Activated naive CD8-positive, alpha-beta T cell treated with anti-CD3 and anti-CD28 coated beads, Interleukin-2, amount 50 U/mL, for 24 hours (primary cell): ENCODE measurements at places on chromosomes 7 and 10.

GRCh38 chr7:56063500-56063881 is 595 bp upstream of the SUMF2 start:
- no peak for DNase-seq

DNA sequence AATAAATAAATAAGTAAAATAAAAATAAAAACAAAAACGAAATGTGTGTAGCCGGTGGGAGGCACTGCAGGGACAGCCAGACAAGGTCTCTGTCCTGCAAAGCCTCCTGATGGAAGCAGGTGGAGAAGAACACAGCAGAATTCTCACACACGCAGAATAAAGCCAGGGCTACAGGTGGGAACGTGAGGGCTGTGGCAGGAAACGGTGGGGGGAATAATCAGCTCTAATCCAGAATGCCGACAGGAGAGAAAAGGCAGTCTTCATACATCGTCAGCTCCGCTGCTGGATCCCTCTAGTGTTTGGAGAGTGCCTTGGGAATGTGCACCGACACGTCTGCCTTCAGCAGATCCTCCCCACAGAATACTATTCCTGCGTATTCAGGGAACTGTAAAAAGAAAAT is 6.8 kb upstream of the SNX8 start:
- DNase-seq: no peak

DNA sequence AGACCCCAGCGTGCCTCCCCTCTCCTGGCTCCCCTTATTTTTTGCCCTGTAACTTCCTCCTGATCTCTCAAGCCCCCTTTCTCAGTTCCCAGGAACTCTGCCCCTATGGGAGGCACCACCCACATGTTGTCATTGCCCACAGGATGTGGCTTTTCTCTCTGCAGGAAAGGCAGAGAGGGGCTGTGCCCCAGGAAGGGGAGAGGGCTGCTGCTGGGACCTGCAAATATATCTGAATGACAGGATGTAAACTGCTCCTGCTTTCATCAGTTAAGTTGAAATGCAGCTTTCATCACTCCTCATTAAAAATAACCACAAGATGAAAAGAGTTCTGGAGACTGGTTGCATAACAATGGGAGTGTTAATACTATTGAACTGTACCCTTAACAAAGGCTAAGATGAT is 103.3 kb downstream of the CLEC2L start:
- no peak for DNase-seq

DNA sequence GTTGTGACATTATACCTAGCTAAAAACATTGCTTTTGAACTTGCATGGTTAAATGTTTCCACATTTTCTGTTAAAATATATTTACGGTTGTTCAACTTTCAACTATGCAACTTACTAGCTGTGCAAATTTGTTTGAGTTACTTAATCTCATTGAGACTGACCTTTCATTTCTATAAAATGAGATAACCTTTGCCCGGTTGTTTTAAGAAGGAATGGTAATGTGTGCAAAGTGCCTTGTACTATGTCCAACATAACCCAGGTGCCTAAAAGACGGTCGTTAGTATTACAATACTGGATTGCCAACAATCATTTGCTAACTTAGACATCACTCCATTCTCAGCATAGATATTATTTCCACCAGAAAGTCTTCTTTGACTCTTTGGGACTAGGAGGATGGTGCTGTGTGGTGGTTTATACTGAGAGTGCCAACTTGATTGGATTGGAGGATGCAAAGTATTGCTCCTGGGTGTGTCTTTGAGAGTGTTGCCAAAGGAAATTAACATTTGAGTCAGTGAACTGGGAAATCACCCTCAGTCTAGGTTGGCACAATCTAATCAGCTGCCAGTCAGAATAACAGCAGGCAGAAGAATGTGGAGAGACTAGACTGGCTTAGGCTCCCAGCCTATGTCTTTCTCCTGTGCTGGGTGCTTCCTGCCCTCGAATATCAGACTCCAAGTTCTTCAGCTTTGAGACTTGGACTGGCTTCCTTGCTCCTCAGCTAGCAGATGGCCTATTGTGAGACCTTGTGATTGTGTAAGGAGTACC is 85.2 kb upstream of the PDSS1 start:
- DNase-seq: no peak

GRCh38 chr7:130615583-130615982 is 53.0 kb downstream of the COPG2 start:
- no peak for DNase-seq

GRCh38 chr10:91366704-91367103 is 43.4 kb upstream of the HECTD2 start:
- no peak for DNase-seq

DNA sequence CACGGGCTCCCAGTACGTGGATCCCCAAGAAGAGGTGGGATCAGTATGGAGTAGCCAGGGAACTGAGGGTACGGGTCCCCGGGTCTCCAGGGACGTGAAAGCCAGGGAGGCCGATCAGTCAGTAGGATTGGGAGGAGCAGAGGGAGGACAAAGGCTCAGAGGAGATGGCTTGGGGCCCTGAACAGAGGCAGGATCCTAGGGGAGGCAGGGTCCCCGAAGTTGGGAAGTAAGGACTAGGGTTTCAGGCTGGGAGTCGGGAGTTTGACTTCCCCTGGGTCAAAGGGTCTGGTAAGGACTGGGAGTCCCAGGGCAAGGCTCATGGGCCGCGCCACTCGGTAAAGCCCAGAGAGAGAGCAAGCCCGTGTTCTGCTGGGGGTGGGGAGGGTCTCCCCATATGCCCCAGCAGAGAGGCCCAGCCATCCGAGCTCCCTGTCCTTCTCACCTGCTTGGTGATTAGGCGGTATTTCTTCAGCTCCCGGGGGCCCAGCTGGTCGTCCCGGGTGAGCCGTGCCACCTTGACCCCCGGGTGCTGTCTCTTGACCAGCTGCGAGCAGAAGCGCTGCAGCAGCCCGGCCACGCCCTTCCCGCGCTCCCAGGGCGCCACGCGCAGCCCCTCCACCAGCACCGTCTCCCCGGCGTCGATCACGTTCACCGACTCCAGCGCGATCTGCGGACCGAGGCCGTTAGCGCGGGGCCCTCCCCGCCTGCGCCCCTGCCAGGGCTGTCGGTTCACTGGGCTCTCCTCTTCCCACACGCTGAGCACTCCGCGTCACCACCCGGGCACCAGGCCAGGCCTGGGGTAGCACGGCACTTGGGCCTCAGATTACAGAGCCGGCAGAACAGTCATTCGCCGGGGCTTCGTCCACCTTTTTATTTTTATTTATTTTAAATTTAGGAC is 7.0 kb downstream of the NAT16 start:
- DNase-seq: peak; percentile 31

DNA sequence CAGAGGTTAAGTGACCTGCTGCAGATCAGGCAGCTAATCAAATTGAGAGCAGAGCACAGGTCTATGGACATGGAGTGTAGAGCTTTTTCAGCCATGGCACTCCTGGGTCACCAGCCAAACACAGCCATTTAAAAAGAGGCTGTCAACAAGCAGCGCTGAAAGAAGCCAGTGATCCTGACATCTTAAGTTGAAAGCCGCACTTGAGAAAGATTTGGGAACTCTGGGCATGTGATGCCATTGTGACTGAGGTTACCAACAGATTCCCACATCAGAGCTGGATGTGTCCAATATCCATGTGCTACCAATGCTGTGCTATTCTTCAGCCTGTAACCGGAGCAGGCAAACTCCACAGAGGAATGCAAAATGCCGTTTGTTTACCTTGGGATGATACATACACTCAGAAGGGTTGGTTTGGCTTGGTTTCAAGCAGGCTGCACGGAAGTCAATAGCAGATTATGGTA is 56.2 kb upstream of the ABLIM1 start:
- DNase-seq: no peak

DNA sequence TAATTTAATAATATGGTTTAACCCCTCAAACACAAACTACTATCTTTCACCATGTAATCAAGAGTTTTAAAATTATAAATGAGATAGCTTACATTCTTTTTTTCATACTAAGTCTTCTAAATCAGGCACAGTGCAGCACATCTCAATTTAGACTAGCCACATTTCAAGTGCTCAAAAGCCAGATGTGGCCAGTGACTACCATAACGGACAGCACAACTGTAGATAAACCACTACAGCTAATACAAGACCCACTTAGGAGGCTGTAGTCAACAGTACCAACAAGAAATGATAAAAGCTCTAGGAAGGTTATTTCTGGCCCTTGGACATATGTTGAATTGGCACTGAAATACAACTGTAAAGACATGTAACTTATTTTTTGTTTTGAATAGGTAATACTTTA is 65.3 kb downstream of the JAZF1 start:
- no peak for DNase-seq

DNA sequence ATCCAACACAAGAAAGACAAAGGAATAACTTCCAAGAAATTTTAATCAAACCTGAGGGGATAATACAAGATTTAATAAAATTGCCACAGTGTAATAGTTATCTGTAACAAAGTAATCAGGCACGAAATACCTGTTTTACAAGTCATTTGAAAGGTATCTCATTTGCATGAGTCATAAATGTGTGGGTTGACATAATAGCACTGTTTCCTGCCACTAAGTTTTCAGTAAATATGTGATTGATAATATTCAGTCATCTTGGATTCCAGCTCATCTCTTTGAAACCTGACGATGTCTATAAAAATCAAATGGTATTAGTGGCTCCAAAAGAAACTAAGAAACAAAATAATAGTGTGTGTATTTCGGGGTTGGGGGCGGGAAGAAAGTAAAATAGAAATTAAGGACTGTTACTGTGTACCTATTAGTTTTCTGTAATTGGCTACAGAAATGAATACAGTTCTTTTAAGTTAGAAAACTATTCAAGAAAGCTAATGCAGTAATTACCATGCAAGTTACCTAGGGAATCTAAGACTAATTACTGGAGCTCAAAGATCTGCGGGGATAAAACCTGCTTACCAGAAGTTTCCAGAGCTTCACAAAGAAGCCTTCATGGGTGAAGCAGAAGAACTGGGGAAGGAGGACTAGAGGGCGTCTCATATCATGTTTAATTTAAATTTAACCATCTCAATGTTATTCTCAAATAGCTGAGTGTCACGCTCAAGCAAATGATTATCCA is 100.7 kb downstream of the ST8SIA6 start:
- no peak for DNase-seq

GRCh38 chr7:44541876-44542610 is 913 bp upstream of the NPC1L1 start:
- no peak for DNase-seq

DNA sequence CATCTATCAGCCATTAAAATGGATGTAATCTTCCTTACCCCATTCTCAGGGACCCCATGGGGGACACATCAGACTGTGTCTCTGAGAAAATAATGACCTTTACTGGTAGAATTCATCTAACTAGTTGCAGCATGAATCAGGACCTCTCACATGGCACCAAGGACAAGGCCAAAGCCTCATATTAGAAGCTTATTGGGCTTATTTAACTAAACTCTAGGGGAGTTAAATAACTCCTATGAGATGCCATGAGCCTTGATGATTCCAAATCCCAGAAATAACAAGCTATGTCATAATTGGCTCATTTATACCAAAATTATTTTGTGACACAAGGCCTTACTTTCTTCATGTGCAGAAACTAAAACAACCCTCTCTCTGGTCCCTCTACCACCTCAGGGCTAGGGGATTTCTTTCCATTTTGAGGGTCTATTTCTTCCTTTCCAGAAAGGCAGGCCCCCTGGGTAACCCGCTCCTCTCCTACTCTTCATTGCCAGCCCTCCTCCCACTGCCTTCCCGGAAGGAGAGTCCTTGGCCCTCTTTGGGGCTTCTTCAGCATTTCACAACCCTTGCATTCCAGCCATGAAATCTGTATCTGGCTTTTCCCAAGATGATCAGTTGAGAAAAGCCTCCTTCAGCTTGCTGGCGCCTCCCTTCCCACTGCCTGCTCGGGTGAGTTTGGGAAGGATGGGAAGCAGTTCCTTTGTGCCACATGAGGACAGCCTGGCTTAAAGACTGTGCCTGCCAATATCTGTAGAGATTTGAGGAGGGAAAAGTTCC is 41.8 kb upstream of the TRIM8 start:
- no peak for DNase-seq

GRCh38 chr10:118594392-118595063 is 920 bp downstream of the PRLHR start:
- peak; percentile 29 for DNase-seq

GRCh38 chr10:112774798-112775197 is 175.2 kb upstream of the TCF7L2 start:
- no peak for DNase-seq

- no peak for DNase-seq
Measured at GRCh38 chr10:71414359-71414758, 17.6 kb downstream of the CDH23 start.

DNA sequence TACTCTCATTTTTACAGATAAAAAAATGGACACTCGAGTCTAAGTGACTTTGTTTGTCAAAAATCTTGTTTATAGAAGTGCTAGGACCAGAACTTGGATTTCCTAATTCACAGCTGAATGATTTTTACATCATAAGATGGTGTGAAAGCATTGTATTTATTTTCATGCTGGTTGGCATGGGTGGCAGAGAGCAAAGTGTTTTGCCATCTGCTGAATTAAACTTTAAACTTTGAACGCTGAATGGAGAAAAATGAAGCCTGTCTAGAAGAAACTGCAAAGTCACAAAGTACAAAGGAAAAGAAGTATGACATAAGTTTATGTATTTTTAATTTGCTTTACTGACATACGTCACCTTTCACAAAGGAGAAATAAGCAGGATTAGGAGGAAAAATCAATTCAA is 142.0 kb downstream of the NRBF2 start:
- DNase-seq: no peak

DNA sequence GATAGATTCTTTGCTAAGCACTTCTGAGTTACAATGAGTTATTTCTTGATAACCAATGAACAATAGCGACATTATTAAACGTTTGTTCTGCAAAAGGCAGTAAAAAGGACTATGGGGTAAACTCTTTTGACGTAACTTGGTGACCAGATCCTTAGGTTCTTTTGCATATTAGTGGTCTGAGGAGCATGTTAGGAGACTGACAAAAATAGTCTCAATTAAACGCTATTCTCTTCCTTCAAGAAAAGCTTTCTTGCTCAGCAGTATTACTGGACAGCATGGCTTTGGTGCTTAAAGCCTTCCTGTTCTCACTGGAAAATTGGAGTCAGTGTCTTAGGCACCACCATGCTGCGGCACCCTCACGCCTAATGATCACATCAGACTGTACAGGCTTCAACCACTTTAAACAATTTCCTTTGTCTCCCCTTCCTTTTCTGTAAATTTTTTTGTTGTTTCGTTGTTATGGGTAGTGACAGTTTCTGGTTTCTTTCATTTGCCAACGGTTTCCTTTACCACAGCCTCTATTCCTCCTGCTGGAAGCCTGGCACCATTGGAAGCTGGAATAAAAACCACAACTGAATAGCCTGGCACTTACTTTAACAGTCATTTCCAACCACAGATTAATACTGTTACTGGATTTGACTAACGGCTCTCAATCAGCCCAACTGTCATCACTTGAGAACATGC is 49.2 kb upstream of the FAM133B start:
- no peak for DNase-seq

DNA sequence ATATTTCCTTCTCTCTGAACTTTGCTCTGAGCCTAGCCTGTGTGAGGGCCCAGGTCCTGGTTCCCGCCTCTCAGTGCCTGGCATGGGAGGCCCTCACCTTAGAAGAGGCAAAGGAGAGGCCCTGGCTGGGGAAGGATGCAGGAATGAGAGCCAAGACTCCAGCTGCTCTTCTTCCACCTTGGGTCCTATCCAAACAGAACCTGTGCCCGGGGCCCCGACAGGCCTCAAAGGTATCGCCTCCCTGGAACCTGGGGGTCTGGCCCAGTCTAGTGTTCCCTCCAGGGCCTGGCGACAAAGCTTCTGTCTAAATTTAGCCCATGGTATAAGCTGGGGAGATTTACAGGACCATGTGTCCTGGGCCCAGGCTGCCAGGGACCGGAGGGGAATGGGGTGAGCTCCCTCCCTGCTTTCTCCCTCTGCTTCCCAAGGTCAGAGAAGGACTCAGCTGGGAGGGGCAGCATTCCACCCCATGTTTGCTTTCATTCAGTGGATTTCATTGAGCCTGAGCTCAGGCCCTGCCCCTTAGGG is 12.0 kb upstream of the CRHR2 start:
- DNase-seq: no peak
